CD4-positive, alpha-beta T cell treated with Interleukin-17A for 1 hour (primary cell): ENCODE measurements at places on chromosomes 5 and 9.

DNA sequence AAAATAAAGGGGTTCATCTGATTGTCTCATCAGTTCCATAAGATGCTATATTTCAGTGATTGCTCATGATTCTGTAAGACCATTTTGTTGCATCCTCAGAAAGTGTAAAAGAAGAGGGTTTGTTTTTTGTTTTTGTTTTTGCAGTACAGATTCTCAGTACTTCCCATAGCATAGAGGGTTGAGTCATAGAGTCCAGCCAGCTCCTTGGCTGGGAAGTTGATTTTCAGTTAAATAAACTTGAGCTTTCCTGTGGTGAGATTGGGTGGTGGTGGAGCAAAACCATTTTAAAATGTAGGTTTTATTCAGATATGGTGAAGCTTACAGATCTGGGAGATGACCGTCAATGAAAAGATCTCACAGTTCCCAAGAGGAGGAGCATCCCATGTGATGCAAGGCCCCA lies 48.2 kb downstream of the DAPK1 start:
- no peak for DNase-seq

GRCh38 chr5:8756498-8757084 lies 789.3 kb downstream of the SEMA5A start:
- DNase-seq, result no peak

GRCh38 chr9:129145841-129146292 lies 32.2 kb downstream of the IER5L start:
- no peak for DNase-seq

GRCh38 chr5:132896685-132897084 lies 23.2 kb downstream of the LEAP2 start:
- no peak for DNase-seq

DNA sequence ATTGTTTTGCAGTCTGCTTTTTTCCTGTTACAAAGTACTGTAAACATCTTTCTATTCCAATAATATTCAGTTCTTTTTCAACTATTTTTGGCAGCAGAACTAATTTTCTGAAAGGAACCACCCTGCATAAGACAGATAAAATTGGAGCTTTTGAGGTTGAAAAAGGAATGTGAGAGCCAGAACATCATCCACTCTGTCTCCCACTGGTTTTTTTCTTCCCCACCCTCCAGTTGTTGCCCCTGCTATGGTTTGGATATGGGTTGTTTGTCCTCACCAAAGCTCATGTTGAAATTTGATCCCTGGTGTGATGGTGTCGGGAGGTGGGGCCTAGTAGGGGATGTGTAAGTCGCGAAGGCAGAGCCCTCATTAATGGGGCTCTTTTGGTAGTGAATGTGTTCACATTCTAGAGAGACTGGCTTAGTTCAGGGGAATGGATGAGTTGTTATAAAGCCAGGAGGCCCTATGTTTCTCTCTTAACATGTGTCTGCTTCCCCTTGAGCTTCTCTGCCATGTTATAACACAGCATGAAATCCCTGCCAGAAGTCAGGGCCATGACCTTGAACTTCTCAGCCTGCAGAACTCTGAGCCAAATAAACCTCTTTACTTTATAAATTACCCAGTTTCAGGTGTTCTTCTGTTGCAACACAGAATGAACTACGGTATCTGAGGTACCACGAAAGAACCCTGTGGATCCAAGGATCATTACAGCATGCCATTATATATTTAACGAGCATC lies 34.8 kb upstream of the MAST4 start:
- DNase-seq, result no peak

DNA sequence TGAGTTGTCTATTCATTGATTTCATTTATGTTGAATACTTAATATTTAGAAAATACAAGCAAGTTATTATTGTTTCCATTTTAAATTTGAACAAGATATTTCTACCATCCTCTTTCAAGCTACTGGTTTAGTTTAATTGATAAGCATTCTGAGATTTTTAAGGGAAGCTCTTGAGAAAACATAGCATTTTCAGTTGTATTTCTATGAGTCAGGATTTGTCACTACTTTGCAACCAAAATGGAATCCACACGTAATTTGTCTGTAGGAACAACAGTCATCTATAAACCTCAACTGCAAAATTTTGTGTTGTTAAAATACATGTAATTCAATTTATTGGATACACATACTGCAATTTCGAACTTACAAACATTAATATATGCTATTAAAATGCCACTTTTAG lies 74.0 kb downstream of the PRR16 start:
- no peak for DNase-seq

DNA sequence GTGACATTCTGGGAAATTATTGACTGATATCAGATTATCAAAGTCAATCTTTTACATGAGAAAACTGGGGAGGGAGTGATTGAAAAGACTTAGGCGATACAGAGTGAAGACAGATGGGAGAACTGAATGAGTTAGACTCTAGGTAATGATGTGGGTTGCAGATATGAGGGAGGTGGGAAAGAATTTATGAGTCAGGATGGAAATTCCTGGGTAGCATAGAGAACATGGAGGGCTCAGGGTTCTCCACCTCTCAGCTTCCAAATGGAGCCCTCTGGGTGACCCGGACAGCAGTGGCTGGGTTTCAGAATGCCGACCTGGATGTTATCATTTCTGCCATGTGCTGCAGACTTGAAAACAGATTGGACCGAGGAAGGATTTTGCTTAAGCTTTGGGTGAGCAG lies 75.4 kb upstream of the SHB start:
- DNase-seq, result no peak

- DNase-seq, result no peak
Observed at GRCh38 chr9:99966001-99966400, 59.5 kb downstream of the STX17 start.

DNA sequence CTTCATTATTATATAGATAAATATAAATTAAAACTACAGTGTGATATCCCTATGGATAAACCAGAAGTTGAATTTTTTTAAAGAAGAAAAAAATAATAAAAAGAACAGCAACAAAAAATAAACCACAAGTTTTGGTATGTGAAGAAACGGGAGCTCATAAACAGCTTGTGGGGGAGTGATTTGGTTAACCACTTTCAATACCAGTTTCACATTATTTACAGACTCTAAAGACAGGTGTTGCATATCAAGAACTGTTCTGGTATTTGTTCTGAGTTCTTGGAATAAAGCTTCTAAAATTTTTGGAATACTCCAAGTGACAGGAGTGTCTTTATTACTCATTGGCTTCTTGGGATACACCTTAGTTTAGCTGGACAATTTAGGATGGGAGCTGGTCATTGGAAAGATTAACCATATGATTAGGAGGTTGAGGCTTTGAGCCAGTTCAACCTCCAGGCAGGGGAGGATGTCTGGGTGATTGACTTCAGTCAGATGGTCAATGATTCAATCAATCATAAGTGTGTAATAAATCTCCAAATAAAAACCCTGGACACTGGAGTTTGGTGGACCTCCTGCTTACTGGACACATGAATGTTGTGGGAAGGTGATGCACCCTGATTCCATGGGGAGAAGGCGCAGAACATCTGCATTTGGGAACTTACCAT lies 2223.1 kb upstream of the C9orf72 start:
- no peak for DNase-seq

DNA sequence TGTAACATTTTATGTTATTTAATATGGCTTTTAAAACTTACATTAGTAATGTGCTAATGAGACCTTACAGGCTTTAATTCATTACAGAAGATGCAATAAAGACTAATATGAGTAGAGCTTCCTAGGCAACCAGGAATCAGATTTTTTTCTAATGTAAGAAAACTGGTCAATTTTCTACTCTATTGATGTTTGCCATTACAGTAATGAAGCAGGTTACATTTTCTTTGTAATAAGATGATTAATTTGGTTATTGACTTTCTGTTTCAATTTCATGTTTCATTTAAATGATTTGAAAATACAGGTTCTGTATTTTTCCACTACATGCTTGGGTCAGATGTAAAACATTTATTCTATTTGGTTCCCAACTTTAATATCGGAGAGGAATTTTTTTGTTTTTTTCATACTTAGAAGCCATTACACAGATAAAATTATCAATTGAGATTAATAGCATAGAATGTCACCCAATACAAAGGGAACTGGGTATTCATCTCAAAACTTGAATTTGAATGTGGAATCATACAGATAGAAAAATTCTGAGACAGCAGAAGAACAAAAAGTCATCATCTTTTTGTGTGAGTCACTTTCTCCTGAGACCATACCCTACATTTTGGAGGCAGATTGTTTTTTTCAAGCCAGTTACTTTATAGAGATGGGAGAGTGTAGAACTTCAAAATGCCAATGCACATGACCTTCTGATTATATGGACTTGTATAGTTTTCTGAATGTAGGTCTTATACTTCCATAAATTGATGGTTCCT lies 133.6 kb upstream of the HMHB1 start:
- DNase-seq, result no peak

- no peak for DNase-seq
Observed at GRCh38 chr9:126504086-126504976, 109.4 kb upstream of the LMX1B start.

DNA sequence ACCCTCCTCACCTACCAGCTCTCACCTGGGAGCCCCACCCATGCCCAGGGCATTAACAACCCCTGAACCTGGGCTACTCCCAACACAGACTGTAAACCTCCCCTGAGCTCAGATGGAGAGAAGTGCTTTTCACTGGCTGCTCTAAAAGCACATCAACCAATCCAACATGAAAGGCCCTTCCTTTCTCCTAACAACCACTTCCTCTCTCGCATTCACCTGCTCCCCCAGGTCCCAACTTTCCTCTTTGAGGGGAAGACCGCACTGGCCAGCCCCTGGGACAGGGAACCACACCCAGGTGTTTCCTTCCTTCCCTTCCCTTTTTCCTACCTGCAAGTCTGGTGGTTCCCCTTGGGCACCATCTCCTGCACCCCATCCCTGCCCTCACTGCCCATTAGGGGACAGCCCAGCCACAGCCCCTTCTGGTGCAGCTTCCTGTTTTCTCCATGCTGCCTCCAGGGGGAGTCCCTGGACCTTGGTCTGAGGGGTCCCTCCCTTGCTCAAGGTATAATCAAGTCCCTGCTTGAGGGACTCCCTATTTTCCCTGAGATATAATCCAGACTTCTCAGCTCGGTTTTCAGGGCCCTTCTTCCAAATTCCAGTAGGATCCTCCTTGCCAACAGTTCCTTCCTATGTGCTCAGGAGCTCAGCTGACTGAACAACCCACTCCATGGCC lies 30.5 kb upstream of the DAB2IP start:
- DNase-seq, result no peak

GRCh38 chr5:37721447-37721871 lies 118.4 kb downstream of the GDNF start:
- no peak for DNase-seq

- DNase-seq, result no peak
Observed at GRCh38 chr9:84482607-84483006, 142.0 kb upstream of the SLC28A3 start.

- DNase-seq, result peak; percentile 24
Observed at GRCh38 chr5:152349683-152350526, 55.2 kb downstream of the NMUR2 start.

DNA sequence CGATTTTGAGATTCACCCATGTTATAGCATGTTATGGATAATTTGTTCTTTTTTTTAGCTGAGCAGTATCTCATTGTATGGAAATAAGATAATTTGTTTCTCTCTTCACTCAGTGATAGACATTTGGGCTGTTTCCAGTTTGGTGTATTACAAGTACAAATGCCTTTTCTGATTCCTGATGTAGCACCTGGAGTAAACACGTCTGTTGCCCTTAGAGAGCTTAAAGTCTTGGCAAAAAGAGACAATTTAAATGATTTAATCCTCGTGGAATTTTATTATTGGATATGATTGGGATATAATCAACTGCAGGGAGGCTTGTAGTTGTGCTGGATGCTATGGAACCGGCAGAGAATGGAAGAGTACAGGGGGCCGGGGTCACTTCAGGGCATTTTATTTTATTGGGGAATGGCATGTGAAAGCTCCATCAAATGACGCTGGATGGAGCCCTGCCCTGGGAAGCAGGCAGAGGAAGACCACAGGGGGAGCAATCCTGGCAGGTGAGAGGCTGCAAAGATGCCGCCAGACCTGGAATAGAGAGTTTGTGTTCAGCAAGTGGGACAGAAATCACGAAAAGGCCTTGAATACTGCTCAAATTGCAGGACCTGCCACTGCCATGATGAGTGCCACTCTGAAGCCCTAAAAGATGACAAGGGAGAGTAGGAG lies 31.0 kb upstream of the TGFBI start:
- no peak for DNase-seq

DNA sequence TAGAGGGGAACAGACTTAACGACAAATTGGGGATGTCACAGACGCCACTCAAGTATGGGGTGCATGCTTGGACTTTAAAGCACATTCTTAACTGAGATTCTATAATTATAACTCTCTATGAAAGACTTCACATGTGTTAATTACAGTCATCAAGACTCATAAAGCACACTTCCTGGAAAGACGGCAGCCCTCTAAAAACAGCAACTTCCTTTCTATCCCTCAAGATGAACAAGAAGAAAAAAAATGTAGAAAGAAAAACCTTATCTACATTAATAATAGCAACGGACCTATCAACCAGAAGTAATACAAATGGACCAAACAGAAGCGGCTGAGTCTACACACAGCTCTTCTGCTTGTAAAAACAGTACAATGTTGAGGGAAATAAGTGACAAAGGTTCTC lies 21.2 kb downstream of the GNAQ start:
- peak; percentile 14 for DNase-seq

DNA sequence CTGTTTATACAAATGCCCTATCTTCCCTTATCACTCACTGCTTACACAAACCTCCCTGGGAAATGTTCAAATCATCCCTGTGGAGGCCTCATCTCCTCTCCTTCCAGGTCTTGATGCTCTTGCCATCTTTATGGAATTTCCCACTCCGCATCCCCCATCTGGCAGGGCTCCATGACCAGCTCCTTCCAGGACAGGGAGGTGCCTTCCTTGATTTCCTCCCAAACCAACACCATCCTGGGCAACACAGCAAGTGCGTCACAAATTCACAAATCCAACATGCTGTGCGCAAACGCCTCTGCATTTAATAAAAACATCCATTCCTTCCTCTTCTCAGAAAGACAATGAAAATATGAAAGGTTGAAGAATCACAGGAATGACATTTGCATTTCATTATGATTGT lies 51.7 kb downstream of the EPB41L4A start:
- DNase-seq, result no peak

DNA sequence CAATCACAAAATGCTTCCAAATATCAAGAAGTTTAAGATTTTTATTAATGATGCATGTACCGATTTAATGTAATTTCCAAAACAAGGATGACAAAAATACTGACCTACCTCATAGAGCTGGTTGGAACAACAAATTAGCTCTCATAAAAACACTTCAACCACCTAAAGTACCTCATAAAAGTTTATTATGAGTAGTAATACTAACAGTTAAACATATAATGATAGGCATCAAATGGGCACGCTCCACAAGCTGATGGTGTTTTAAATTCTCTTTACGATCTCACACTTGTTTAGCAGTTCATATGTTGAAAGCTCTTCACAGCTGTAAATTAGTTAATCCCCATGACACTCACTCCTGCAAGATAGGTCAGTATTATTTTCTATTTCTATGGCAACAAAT lies 150.0 kb upstream of the KIF2A start:
- DNase-seq, result no peak
